ENCODE measurements at places on chromosomes 3 and 15.

- no peak for DNase-seq
Observed at GRCh38 chr3:33006081-33006480, 54.6 kb downstream of the CCR4 start.

GRCh38 chr3:114110439-114110838, 53.9 kb downstream of the QTRT2 start:
- no peak for DNase-seq

DNA sequence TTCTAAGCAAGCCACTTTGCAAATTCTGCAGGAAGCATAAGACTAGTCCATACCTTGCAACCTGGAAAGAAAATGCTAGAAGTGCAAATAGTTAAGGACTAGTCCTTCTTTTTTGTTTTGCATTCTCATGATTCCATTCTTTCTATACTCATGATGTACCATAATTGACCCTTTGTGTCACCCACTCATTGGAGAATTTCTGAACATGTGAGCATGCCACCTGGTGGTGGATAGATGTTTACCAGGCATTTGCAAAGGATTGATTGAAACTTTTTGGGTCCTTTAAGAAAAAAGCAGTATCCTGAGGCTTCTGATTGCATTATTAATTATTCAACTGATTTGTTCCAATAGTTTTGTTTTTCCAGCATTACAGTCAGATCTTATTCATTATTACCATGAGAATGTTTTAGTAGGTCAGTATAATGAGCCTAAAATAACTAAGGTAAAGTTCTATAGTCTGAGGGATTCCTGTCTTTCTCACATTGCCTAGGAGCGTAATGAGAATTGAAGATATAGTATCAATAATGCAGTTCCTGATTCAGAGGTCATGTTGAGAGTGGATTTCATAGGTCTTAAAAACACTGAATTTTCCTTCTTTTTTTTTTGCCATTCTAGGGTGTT, 20.2 kb upstream of the DIPK2A start:
- no peak for DNase-seq

- no peak for DNase-seq
Observed at GRCh38 chr3:172181932-172182586, 142.7 kb downstream of the FNDC3B start.

DNA sequence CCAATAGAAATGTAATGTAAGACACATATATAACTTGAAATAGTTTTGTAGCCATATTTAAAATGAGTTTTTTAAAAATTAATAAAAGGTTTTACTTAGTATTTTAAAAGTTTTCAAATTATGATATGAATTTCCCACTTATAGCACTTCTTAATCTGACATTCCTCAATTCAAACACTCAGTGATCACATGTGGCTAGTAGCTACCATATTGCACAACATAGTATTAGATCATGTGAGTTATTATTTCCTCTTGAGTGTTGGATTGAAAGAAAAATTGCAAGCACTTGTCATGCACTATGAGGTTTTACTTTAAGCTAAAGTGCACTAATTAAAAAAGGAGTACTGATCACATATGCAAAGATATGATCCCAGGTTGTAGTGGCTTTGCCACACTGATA, 453.4 kb upstream of the ROBO2 start:
- no peak for DNase-seq

- no peak for DNase-seq
Observed at GRCh38 chr3:190056742-190057141, 64.0 kb downstream of the P3H2 start.

DNA sequence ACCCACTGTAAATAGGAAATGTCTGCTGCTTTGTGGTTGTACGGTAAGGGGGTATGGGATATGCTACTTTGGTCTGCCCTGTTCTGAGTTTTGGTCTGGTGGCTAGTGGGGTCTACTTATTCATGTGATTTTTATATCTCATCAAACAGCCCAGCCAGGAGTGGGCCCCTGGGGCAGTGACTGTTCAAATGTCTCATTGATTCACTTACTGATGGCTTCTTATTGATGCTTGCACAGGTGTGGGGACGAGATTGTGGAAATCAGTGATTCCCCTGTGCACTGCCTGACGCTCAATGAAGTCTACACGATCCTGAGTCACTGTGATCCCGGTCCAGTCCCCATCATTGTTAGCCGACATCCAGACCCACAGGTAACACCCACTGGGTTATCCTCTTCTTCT, 38.5 kb downstream of the STARD5 start:
- no peak for DNase-seq

GRCh38 chr3:100144255-100144866, 30.1 kb upstream of the FILIP1L start:
- no peak for DNase-seq

- no peak for DNase-seq
Observed at GRCh38 chr3:12556314-12556689, 585 bp upstream of the MKRN2 start.

- DNase-seq: no peak
Observed at GRCh38 chr15:36936613-36937012, 163.7 kb downstream of the MEIS2 start.

- DNase-seq: no peak
Observed at GRCh38 chr15:40469776-40470390, 901 bp upstream of the CHST14 start.

All from activated T-helper 9 cell treated with anti-CD3 and anti-CD28 coated beads, Interleukin-2, amount 50 U/mL, for 16 hours (primary cell).